ENCODE measurements at places on chromosomes 12 and 14.
A peak's percentile ranks its signal among the peaks of the same experiment; 100 is the strongest.

GRCh38 chr14:41570415-41571155, 36.1 kb upstream of the LRFN5 start:
- DNase-seq, result no peak

DNA sequence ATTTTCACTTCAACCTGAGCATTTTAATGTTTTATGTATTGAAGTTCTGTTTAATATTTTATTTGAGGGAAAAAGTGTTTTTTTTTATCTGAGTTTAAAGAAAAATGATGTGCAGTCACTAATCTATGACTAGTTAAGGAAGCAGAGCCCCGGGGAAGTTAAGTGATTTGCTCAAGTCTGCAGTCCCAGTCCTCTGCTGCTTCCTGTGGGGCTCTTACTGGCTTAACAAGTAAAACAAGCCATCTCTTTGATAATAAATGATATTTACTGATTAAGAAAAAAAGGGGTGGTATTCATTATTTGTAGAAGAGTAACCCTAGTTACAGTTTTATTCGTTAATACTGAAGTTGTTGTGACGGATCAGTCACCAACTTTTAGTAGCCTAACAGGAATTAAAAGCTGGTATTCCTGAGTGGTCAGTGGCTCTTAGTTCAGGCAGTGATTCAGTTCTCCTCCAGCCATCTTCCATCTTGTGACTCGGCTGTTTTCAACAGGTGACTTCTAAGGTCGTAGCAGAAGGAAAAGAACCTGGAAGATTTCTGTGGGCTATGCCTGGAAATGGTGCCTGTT, 21.7 kb downstream of the BICDL1 start:
- DNase-seq, result no peak

DNA sequence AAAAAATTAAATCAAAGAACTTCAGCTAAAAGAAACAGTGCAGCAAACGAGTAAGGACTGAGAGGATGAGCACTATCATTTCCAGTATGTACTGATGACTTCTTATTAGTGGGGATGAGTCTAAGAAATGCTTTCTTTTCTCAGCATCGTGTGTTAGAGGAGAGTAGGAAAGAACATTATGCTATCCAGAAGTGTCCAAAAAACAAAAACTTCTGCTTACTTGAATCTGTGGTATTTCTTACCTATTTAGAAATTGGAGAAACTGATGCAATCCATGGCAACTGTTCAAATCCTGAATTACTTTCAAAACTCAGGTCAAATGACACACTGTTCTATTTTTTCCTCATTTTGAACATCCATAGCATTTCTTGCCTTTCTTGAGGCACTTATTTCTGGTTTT, 23.7 kb downstream of the ABCD2 start:
- no peak for DNase-seq

DNA sequence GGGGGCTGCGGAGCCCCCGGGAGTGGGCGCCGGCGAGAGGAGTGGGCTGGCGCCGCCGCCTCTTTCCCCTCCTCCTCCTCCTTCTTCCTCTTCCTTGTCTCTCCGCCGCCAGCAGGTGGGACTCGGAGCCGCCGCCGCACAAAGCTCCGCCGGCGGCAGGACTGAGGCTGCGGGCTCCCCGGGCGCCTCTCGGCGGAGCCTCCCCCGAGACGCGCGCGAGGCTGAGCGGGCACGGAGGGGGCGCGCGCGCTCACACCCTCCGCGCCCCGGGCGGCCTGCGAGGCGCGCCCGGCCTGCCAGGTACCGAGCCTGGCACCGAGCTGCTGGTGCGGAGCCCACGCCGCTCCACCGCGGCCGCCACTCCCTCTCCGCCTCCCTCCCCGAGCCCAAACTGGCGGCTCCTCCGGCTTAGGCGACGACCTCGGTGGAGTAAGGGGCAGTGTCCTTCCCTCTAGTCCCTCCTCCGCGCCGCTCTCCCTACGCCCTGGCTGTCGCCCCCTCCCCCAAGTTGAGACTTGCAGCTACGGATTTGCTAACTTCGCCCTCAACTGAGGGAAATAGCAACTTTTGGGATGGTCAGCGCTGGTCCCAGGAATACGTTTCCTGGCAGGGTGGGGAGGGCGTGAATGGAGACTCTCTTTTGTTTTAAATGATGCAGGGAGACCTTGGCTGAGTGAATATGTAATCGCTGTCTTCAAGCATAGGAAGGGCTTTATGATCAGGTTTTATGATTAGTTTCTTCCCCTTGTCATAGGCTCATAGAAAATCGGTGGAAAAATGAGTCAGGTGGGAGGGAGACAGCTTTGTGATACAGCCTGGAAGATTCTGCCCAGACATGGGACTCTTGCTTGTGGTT, 199.5 kb upstream of the CAND1 start:
- no peak for DNase-seq

DNA sequence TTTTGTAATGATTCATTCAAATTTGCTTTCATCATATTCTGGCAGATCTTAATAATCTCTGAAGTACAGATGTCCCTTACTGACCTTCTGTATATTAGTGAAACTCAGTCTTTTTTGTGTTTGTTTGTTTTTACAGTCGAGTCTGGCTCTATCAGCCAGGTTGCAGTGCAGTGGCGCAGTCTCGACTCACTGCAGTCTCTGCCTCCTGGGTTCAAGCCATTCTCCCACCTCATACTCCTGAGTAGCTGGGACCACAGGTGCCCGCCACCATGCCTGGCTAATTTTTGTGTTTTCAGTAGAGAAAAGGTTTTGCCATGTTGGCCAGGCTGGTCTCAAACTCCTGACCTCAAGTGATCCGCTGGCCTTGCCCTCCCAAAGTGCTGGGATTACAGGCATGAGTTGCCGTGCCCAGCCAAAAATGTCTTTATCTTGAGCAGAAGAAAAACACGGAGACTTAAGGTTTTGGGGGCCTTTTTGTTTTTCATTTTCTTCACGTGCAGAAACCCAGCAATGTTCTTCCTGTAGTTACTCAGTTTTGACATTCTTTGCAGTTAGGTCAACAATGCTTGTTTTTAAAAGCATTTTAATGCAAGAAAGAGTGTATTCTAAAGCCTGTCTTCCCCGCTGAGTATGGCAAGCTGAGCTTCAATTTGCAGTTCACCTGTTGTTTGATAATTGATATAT, 79.5 kb downstream of the FAR2 start:
- DNase-seq, result no peak

DNA sequence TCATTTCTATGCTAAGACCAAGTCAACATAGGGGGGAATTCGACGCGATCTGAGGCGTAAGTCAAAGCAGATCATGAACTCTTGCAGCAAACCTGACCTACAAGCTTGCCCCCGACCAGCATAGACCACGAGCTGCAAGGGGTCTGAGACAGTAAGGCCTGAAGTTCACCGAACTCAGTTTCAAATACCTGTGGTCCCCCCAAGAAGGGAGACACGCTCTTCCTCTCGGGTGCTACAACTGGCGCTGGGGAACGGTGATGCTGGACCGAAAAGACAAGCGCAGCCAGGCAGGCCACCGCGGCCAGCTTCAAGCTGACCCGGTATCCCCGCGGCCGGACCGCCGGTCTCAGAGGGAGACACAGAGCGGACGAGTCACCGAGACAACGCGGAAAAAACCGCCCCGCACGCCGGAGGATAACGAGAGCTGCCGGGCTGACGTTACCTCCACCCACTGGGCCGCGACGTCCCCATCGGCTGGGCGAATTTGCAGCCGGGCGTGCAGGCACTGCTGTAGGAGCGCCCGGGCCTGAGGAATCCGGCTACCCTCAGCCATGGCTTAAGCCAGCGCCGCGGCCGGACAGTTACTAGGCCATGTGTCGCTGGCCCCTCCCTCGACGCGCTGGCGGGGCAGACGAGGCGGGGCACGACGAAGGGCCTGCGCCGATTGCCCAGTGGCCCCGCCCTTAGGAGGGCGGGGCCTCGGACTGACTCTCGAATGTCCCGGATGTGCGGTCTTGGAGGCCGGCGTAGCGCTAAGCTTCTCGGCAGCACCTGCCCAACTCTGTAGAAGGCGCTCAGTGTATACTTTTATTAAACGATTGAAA, at the start of gene DTD2:
Gene DTD2 (minus strand): TSS at position 666 of the 824 bp plus-strand sequence. CDS start 113 bp downstream, at position 553.
- DNase-seq, result peak; percentile 86

DNA sequence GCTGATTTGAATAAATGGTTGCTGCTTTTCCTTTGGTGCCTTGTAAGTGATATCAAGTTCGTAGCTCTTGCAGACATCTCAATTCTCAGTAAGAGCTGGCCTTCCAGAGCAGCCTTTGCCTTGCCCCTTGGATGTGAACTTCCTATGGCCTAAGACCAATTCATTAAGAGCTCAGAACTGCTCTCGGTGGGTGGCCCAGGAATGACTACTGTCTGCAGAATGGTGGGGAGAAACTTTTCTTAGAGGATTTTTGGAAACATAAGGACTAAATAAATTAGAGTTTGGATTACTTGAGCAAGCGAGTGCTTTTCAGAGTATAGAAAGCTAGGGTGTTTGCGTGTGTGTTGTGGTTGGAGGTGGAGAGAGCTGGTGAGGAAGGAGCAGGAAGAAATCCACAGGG, 306.4 kb upstream of the TBX3 start:
- no peak for DNase-seq

DNA sequence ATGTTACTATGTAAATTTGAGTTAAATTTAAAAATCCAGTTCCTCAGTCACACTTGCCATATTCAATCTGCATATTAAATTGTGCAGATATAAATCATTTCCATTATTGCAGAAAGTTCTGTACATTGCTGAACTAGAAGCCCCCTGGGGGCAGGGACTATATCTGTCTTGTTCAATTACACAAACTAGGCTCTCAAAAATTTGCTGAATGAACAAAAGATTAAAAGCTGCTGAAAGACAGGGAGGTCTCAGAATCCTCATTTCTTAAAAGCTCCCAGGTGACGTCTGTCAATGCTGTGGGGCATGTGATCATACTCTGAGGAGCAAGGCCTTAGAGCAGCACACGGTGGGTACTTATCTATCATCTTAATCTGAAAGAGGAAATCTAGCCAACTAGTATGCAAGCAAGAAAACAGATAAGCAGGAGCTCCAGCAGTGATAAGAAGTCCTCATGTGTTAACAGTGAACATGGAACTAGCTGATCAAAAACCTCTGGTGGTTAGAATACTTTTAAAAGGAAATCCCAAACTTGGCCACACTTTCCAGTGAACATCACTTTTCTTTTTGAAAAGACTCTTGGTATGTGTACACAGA, 60.5 kb downstream of the APPL2 start:
- DNase-seq, result no peak

DNA sequence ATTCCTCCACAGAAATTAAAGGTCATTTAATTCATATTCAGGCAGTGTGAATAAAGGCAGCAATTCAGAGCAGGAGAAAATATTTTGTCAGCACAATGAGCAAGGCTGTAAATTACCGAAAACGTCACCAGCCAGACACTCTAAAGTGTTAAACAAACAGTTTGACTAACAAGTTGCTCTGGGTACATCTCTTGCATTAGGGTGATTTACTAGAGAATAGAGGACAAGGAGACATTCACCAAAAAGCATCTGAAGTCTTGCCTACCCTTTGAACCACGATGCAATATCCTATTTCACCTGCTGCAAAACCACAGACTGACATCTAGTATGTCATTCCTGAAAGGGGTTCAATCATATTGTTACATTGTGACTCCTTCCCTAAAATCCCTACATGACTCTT, 27.1 kb upstream of the GPHB5 start:
- no peak for DNase-seq

GRCh38 chr12:106098691-106099200, 40.0 kb downstream of the NUAK1 start:
- no peak for DNase-seq

DNA sequence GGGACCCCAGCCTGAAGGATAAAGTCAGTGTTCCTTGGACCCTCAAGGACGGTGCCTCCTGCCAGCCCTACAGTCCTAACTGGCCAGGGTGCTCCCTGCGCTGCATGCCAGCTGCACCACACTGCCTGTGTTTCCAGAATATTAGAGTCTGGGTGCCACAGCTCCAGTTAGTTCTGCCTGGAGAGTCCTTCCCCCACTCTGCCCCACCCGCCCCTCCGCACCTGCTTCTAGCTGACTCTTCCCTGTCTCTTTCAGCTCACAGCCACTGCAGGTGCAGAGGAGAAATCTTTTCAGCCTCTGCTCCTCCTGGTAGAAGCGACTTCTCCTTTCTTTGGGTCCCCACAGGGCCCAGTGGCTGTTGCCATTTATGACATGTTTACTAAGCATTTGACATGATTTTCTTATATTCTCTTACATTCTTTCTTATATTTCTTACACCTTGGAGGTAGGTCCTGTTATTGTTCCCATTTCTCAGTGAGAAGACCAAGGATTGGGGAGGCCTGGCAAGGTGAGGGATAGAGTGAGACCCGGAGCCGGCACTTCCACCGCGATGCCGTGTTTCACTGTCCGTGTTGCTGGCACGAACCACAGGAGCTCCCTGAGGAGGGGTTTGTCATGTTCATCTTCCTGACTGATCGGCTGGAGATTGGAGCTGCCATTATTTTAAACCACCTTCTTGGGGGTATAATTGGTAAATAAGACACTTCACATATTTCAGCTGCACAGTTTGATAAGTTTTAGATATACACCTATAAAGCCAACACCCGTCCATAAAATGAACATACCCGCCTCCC, 29.4 kb downstream of the SYNE3 start:
- no peak for DNase-seq

DNA sequence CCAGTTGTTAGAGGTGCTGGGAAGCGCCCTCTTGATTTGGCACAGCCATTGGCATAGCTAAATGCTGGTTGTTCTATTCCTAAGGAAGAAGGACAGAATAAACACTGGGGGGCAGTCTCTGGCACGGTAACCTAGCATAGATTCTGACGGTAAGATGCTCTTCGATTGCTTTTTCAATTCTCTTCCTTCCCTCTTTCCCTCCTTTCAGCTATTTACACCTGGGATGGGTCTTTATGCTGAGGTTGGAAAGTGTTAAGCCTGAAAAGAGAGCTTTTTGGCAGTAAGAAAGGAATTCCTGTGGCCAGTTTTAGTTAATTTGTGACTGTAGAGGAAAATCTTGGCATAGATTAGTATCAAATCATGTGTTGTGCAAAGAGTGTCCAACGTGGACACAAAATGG, 162.8 kb downstream of the SNAPC1 start:
- DNase-seq, result no peak

- DNase-seq, result no peak
Measured at GRCh38 chr14:59356767-59357166, 108.4 kb downstream of the GPR135 start.

- no peak for DNase-seq
Measured at GRCh38 chr12:119547001-119547400, 46.6 kb upstream of the TMEM233 start.

DNA sequence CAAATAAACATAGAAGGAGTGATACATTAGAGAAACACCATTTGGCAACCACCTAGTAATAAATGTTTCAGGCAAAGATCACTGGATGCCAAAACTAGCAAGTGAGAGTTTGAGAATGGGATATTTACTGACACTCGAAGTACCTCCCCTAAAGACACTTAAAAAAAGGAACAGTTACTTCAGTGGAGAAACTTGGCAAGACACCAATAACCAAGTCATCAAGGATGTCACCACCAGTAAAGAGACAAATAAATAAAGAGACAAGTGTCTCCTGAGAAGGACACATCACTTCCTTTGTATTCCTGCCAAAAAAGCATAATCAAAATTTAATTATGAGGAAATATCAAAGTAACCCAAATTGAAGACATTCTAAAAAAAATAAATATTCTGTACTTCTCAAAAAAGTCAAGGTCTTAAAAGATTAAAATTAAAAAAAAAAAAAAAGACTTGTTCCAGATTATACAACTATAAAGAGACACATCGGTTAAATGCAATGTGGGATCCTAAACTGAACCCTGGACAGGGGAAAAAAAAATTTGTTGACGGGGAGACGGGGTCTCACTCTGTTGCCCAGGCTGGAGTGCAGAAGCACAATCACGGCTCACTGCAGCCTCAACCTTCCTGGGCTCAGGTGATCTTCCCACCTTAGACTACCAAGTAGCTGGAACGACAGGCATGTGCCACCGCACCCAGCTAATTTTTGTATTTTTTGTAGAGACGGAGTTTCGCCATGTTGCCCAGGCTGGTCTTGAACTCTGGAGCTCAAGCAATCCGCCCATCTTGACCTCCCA, 26.4 kb downstream of the TM7SF3 start:
- no peak for DNase-seq

Measured in stimulated activated CD8-positive, alpha-beta memory T cell treated with anti-CD3 and anti-CD28 coated beads, Interleukin-2, amount 100 ng/mL, for 1 hour (primary cell).